ENCODE measurements at places on chromosomes 3 and 15. TPM values are rescaled to one million over a fixed set of nuclear protein-coding genes. Genes with fewer than 3 reads are reported as not detected.
A peak's percentile ranks its signal among the peaks of the same experiment; 100 is the strongest.

MST1R gene
- 0.72 TPM for total RNA-seq

NR2F2 gene
- total RNA-seq, result 13.0 TPM

CAMK2N2 gene
- total RNA-seq, result not detected

REC114 gene
- not detected for total RNA-seq

TEX9 gene
- 12.7 TPM for total RNA-seq

DUOXA2 gene
- not detected for total RNA-seq

CCR8 gene
- not detected for total RNA-seq

FBXW12 gene
- not detected for total RNA-seq

IQCF5 gene
- total RNA-seq, result not detected

ZNF502 gene
- total RNA-seq, result 4.0 TPM

A4GNT gene
- total RNA-seq, result not detected

TEX55 gene
- not detected for total RNA-seq

DNA sequence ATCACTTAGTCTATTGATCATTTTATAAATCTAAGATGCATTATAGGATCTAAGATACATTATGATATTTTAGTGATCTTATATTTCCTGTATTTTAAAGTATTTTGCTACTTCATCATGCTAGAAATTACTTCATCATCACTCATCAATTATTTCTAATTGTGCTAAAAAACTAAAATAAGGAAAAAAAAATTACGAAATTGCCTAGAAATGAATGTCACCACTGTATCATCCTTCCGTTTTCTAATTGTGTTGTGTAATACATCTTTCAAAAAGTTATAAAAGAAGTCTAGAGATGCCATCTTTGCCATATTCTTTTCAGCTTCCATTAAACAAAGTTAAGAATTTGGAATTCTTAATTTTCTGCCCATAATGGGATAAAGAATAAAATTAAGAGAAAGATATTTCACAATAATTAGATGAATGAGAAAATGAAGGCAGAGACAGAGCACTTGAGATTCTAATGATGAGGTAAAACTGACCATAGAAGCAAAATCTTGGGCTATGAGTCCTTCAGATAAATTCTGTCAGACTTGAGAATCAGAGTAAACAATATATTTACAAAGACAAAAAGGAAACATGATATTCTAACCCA lies 48.8 kb downstream of the ALDH1A2 start:
- no peak overlapping the region for H3K27ac ChIP-seq
- no peaks in the 10 kb centered on the region for H3K36me3 ChIP-seq
- DNase-seq, result no peak
- no peaks in the 10 kb centered on the region for H3K4me1 ChIP-seq
- H3K4me3 ChIP-seq, result no peak overlapping the region

DNA sequence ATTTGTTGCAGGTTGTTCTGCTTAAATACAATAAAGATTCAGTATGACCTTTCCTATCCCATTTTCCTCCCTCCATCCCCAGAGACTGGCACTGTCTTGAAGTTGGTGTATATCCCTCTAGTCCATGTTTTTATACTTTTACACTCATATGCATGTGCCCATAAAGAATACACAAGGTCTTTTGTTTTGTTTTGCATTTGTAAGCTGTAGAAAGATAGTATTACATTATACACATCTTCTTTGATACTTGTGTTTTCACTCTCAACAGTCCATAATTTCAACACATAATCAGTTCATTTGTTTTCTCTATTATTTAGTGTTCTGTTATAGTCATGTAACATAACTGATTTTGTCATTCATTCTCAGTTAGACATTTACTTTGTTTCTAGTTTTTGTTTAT lies 88.7 kb upstream of the AADACL2 start:
- H3K27me3 ChIP-seq, result peaks cover 2% of the 10 kb centered on the region
- no peaks in the 10 kb centered on the region for H3K4me1 ChIP-seq
- DNase-seq, result no peak
- no peaks in the 10 kb centered on the region for H3K36me3 ChIP-seq
- H3K4me3 ChIP-seq, result no peak overlapping the region
- no peak overlapping the region for H3K27ac ChIP-seq

DNA sequence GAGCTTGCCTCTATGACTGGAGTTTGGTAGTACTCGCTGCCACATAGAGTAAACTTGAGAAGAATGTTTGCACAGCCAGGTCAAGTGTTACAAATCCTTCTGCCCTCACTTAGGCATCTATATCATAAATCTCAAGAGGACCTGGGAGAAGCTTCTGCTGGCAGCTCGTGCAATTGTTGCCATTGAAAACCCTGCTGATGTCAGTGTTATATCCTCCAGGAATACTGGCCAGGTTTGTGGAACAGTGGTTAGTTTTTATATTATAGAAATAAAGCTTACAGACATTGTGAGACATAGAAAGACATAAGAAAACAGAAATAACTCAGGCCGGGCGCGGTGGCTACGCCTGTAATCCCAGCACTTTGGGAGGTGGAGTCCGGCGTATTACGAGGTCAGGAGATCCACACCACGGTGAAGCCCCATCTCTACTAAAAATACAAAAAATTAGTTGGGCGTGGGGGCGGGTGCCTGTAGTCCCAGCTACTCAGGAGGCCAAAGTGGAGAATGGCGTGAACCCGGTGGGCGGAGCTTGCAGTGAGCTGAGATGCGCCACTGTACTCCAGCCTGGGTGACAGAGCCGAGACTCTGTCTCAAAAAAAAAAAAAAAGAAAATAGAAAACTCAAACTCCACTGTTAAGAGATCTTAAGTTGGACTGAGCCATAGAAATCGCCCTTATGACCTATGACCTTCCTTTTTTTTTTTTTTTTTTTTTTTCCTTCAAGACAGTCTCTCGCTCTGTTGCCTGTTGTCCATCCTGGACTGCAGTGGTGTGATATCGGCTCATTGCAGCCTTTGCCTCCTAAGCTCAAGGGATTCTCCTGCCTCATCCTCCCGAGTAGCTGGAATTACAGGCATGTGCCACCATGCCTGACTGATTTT lies 2.2 kb downstream of the RPSA start:
- H3K27me3 ChIP-seq, result no peaks in the 10 kb centered on the region
- peak overlapping the region; percentile 86 for H3K27ac ChIP-seq
- peaks cover 31% of the 10 kb centered on the region for H3K4me1 ChIP-seq

GRCh38 chr3:16824081-16824696 lies 60.6 kb upstream of the PLCL2 start:
- H3K4me1 ChIP-seq, result peaks cover 7% of the 10 kb centered on the region
- no peak for DNase-seq
- H3K27me3 ChIP-seq, result no peaks in the 10 kb centered on the region

- H3K4me3 ChIP-seq, result no peak overlapping the region
- no peaks in the 10 kb centered on the region for H3K36me3 ChIP-seq
- DNase-seq, result peak; percentile 43
- H3K27ac ChIP-seq, result no peak overlapping the region
Measured at GRCh38 chr3:146218880-146219866, 31.7 kb downstream of the PLSCR4 start.

DNA sequence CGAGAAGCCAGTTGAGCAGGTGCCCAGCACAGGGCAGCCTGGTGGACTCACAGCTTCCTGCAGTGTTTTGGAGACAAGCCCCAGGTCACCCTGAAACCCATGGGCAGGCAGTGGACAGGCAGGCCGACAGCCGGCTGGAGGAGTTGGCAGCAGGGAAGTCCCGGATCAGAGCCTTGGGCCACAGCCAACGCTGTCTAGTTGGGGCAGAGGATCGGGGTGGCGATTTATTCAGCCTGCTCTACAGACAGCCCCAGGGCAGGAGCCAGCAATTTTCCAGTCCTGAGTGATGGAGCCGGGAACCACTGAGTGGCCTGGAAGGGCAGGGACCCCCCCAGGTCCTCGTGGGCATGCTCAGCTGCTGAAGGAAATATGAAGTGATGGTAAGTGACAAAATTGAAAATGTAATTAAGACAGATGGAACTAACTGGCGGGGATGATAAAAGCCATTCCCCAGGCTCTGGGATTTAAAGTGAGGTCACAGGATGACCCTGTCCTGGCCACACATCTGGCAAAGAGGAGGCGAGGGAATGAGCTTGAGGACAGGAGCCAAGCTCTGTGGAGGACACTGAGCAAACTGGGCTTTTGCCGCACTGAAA lies 34.4 kb upstream of the TBC1D21 start:
- no peak for DNase-seq
- H3K27me3 ChIP-seq, result peaks cover 63% of the 10 kb centered on the region
- H3K27ac ChIP-seq, result no peak overlapping the region
- no peak overlapping the region for H3K4me3 ChIP-seq
- H3K36me3 ChIP-seq, result no peaks in the 10 kb centered on the region

DNA sequence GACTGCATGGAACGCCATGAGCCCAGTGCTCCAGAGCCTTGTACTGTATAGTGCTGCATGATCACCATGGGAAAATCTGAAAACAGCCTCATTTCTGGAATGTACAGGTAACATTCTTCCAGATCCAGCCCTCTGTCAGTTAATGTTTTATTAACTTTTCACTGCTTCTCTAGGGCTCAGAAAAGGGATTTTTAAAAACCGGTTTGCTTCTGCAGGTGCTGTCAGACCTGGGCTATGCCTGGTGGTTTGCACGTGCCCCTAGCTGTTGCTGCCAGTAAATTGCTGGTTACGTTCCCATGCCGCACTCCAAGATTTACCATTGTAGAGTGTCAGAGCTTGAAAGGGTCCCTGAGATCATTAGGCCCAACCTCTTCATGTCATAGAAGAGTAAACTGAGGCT lies 9.0 kb downstream of the SNAPC5 start:
- no peak overlapping the region for H3K27ac ChIP-seq
- H3K4me3 ChIP-seq, result no peak overlapping the region

DNA sequence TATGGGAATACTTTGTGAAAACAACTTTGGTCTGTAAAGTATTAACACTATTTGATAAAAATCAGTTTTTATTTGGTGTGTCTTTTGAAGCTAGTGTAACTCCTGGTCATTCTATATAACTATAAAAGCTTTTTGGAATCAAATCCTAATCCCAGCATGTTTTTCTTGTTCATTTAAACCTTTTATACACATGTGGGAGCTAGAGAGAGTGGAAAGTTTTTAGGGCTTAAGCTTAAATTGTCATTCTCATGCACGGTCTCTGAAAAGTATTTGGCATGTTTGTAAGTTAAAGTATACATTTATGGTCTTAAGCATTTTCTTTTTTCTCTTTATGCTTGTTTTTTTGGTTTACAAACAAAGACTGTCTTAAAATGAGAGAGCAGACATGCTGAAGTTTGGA lies 83.4 kb upstream of the RARB start:
- no peak overlapping the region for H3K27ac ChIP-seq
- no peaks in the 10 kb centered on the region for H3K36me3 ChIP-seq
- no peaks in the 10 kb centered on the region for H3K4me1 ChIP-seq
- no peak for DNase-seq
- H3K4me3 ChIP-seq, result no peak overlapping the region

DNA sequence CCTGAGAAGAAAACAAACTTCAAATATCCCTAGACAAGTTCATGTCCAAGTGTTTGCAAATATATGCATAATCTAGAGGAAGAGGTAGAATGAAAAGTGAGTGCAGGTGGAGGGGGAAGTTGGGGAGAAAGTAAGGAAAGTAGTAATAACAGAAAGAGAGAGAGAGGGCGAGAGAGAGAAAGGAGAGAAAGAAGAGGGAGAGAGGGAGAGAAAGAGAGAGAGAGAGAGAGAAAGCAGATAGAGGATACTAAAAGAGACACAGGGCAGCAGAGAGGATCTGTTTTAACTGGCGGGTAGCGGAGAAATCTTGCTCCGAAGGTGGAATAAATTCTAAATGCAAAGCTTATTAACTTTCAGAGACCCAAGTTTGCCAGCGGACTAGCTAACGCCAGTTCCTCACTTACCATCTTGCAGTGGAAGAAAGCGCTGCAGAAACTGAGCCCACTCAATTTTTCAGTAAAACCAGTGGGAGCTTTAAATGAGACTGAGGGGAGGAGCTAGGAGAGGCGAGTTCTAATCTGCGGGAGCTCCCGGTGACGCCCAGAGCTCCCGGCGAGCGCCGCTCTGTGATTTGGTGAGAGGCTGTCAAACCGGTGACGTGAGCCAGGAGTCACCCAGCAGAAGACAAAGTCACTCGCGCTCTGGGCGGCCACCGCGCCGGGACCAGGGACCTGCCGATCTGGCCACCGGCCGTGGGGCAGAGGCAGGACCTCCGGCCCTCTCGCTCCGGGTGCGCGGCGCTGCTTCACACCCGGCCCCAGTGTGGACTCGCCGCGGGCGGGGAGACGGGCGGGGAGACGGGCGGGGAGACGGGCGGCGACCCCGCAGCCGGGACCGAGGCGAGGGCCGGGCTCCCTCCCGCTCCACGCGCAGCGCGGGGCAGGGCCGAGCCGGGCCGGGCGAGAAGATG lies at the start of gene GMNC:
TSS of gene GMNC (minus strand) at position 486 of the 910 bp plus-strand sequence. CDS start at position 407, 79 bp downstream.
- no peak within 1 kb of the TSS for H3K27ac ChIP-seq
- DNase-seq, result peak; percentile 91
- no peaks in the 10 kb centered on the region for H3K36me3 ChIP-seq
- peaks cover 4% of the 10 kb centered on the region for H3K27me3 ChIP-seq
- H3K4me3 ChIP-seq, result peak within 1 kb of the TSS; percentile 78

GRCh38 chr3:36397841-36398240 lies 17.5 kb downstream of the STAC start:
- DNase-seq, result no peak
- no peak overlapping the region for H3K4me3 ChIP-seq
- no peaks in the 10 kb centered on the region for H3K27me3 ChIP-seq
- no peak overlapping the region for H3K27ac ChIP-seq
- no peaks in the 10 kb centered on the region for H3K36me3 ChIP-seq

GRCh38 chr3:38036906-38037305 lies 2.1 kb upstream of the DLEC1 start:
- no peak overlapping the region for H3K27ac ChIP-seq
- peak; percentile 14 for DNase-seq
- peaks cover 14% of the 10 kb centered on the region for H3K4me1 ChIP-seq
- peaks cover 3% of the 10 kb centered on the region for H3K27me3 ChIP-seq

- peaks cover 1% of the 10 kb centered on the region for H3K36me3 ChIP-seq
- no peak overlapping the region for H3K4me3 ChIP-seq
- peaks cover 7% of the 10 kb centered on the region for H3K4me1 ChIP-seq
- no peaks in the 10 kb centered on the region for H3K27me3 ChIP-seq
- DNase-seq, result no peak
Measured at GRCh38 chr15:50979041-50979440, 70.6 kb downstream of the AP4E1 start.

DNA sequence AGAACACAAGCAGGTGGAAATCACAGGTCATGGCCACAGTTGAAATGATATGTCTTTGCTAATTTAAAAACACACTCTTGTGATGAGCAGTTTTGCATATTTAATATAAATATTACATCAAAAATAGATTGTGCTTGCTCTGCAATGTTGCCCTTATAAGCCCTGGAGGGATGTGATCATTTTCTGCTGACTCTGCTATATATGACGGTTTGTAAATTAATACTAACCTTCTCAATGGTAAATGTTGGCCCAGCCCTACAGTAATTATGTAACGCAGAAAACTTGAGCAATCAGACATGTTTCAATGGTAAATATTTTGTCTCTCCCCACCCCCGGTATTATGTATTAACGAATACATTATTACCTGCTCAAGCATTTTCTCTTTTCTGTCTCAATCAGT lies 359.5 kb upstream of the CNTN6 start:
- no peaks in the 10 kb centered on the region for H3K36me3 ChIP-seq
- H3K27me3 ChIP-seq, result no peaks in the 10 kb centered on the region
- H3K4me1 ChIP-seq, result no peaks in the 10 kb centered on the region
- H3K4me3 ChIP-seq, result no peak overlapping the region

- H3K27ac ChIP-seq, result no peak overlapping the region
- no peak overlapping the region for H3K4me3 ChIP-seq
- peaks cover 9% of the 10 kb centered on the region for H3K4me1 ChIP-seq
- no peaks in the 10 kb centered on the region for H3K36me3 ChIP-seq
- no peaks in the 10 kb centered on the region for H3K27me3 ChIP-seq
Measured at GRCh38 chr15:84823282-84823878, 6.2 kb downstream of the ALPK3 start.

- DNase-seq, result no peak
- no peaks in the 10 kb centered on the region for H3K36me3 ChIP-seq
- H3K27me3 ChIP-seq, result no peaks in the 10 kb centered on the region
- peaks cover 28% of the 10 kb centered on the region for H3K4me1 ChIP-seq
- H3K4me3 ChIP-seq, result no peak overlapping the region
- H3K27ac ChIP-seq, result no peak overlapping the region
Measured at GRCh38 chr3:31962801-31963205, 18.3 kb downstream of the OSBPL10 start.
